ENCODE measurements at places on chromosomes 7 and 10.

DNA sequence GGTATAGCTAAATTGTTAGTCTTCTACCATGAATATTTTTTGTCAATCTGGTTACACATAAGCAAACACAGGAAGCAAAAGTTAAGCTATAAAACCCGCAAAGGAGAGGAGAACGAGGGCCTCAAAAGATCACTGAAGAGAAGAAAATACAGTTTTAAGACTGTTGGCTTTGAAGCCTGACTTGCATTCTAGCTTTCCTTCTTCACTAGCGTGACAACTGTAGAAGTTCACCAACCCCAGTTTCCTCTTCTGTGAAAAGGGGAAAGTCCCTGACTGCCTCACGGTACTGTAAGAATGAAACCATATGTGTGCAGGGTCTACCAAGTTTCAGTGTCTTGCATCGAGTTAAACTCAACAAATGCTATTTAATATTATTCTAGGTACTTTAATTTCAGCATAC, 7.5 kb upstream of the LRRN3 start:
- no peaks in the 10 kb centered on the region for H3K36me3 ChIP-seq
- H3K4me1 ChIP-seq, result no peaks in the 10 kb centered on the region
- no peak overlapping the region for H3K27ac ChIP-seq
- no peaks in the 10 kb centered on the region for H3K27me3 ChIP-seq
- H3K4me3 ChIP-seq, result no peak overlapping the region

DNA sequence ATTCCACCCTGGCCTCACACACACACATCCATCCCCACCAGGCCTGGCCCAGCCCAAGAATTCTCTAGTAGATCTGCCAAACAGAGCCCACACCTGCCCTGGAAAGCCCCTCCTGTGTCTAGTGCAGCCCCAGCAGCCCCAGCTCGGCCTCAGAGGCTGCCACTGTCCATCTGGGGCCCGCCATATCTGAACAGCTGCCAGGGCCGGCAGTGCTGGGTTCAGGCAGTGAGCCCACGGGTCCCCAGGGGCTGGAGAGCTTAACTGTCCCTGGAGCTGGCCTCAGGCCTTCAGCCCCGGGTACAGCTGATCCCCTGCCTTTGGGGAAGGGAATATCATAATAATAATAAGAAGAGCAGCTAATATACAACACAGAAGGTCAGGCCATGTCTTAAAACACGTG, 574 bp downstream of the MYL10 start:
- H3K27ac ChIP-seq, result peak overlapping the region; percentile 70
- no peaks in the 10 kb centered on the region for H3K36me3 ChIP-seq
- no peak overlapping the region for H3K4me3 ChIP-seq
- DNase-seq, result no peak

DNA sequence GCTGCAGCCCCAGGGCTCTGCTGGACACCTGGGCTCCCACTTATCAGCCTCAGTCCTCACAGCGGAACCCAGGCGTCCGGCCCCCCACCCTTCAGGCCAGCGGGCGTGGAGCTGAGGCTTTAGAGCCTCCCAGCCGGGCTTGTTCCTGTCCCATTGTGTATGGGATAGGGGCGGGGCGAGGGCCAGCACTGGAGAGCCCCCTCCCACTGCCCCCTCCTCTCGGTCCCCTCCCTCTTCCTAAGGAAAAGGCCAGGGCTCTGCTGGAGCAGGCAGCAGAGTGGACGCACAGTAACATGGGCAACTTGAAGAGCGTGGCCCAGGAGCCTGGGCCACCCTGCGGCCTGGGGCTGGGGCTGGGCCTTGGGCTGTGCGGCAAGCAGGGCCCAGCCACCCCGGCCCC, 2.7 kb downstream of the NOS3 start:
- DNase-seq, result no peak
- H3K4me3 ChIP-seq, result no peak overlapping the region
- no peaks in the 10 kb centered on the region for H3K36me3 ChIP-seq
- no peaks in the 10 kb centered on the region for H3K27me3 ChIP-seq
- no peak overlapping the region for H3K27ac ChIP-seq

DNA sequence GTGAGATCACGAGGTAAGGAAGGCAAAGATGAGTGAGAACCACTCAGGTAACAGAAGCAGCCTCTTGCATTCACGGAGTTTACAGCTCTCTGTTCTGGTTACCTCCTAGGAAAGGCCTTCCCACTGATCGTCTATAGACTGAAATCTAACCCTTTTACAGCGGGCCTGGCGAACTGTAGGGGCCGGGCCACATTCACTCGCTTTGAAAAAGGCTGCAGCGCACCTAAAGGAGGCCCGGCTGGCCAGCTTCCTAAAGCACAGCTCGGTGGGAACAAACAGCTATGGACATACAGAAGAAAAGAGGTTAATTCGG, 565 bp downstream of the ATP5MK start:
- H3K36me3 ChIP-seq, result no peaks in the 10 kb centered on the region
- DNase-seq, result peak; percentile 32
- H3K27ac ChIP-seq, result peak overlapping the region; percentile 88
- peaks cover 14% of the 10 kb centered on the region for H3K4me1 ChIP-seq

- peaks cover 27% of the 10 kb centered on the region for H3K4me1 ChIP-seq
- no peak for DNase-seq
- no peaks in the 10 kb centered on the region for H3K36me3 ChIP-seq
- no peaks in the 10 kb centered on the region for H3K27me3 ChIP-seq
- H3K4me3 ChIP-seq, result no peak overlapping the region
These were observed 42.1 kb downstream of the WBP1L start for GRCh38 chr10:102785818-102786217.

DNA sequence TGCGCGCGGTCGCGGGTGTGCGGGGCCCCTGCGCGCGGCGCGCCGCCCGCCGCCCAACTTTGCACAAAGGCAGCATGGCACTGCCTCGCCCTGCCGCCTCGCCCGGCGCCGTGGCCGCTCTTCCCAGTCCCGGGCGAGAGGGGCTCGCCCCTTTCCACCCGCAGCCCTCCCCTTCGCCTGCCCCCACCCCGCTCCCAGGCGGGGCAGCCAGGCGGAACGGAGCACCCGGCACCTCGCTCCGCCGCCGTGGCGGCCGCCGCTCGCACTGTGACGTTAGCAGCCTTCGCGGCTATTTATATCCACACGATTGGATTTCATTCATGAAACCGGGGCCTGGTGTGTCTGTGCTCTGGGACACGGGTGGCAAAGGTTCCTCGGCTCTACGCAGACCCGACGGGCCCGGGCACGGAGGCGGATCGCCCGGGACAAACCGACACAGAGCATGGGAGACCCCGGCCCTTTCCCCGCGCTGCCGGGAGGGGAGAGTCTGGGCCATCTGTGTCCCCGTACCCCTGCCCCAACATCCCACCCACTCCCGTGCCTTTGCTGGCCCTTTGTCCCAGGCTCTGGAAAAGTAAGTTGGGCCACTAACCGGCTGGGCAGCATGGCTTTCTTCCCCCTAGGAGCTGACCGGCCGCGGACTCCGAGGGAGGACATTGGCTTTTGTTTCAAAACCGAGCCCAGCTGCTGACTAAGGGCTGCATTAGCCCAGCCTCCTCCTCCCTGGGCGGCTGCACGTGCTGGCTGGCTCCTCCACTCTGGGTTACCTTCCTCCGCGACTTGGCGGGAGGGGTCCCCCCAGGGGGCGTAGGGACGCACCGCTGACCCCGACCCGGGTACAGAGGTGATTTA, at the start of gene RHOBTB1:
Gene RHOBTB1, minus strand, starts transcription at position 128 of the 852 bp plus-strand sequence. CDS start 32,643 bp downstream, outside the sequence.
- DNase-seq, result peak; percentile 93
- no peaks in the 10 kb centered on the region for H3K27me3 ChIP-seq
- peak within 1 kb of the TSS; percentile 100 for H3K27ac ChIP-seq
- H3K4me3 ChIP-seq, result peak within 1 kb of the TSS; percentile 81
- no peaks in the 10 kb centered on the region for H3K36me3 ChIP-seq

DNA sequence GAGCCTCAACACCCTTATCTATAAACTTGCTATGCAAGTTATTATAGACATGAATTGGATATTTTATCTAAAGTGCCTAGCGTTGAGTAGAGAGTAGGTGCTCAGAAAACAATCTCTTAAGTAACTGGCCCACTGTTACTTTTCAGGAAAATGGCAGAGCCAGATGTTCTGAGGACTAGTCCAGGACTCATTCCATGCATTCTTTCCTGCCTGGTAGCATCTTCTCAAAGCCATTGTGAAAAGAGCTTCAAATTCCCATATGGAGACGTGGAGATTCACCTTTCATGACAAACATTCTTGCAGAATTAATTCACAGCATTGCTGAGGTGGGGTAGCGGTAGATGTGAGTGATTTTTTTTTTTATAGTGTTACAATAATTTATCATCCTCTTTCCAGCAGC, 35.9 kb upstream of the ITPRID1 start:
- no peaks in the 10 kb centered on the region for H3K36me3 ChIP-seq
- H3K4me1 ChIP-seq, result no peaks in the 10 kb centered on the region
- H3K27ac ChIP-seq, result no peak overlapping the region
- H3K4me3 ChIP-seq, result no peak overlapping the region
- no peak for DNase-seq
- no peaks in the 10 kb centered on the region for H3K27me3 ChIP-seq

DNA sequence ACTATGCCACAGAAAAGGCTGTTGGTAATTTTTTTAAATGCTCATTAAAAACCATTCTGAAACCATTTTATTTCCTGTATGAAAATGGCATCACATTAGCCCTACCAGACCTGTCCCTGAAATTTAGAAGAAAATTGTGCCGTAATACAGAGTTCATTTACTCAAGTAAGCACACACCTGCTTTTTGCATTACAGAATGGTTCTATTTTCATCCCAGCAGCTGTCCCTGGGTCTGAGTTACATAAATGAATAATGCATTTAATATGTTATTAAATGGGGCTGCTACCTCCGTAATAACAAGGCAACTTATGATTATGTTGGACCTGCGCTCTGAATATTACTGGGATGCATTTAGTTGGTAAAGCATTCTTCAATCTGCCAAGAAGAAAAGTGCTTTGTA, 508.9 kb downstream of the SORCS1 start:
- H3K4me3 ChIP-seq, result no peak overlapping the region
- no peaks in the 10 kb centered on the region for H3K4me1 ChIP-seq
- no peak overlapping the region for H3K27ac ChIP-seq
- H3K27me3 ChIP-seq, result no peaks in the 10 kb centered on the region

Data from hepatocyte (in vitro differentiated cells).